ENCODE measurements at places on chromosomes 6 and 20. TPM values are rescaled to one million over a fixed set of nuclear protein-coding genes. Genes with fewer than 3 reads are reported as not detected.

DNA sequence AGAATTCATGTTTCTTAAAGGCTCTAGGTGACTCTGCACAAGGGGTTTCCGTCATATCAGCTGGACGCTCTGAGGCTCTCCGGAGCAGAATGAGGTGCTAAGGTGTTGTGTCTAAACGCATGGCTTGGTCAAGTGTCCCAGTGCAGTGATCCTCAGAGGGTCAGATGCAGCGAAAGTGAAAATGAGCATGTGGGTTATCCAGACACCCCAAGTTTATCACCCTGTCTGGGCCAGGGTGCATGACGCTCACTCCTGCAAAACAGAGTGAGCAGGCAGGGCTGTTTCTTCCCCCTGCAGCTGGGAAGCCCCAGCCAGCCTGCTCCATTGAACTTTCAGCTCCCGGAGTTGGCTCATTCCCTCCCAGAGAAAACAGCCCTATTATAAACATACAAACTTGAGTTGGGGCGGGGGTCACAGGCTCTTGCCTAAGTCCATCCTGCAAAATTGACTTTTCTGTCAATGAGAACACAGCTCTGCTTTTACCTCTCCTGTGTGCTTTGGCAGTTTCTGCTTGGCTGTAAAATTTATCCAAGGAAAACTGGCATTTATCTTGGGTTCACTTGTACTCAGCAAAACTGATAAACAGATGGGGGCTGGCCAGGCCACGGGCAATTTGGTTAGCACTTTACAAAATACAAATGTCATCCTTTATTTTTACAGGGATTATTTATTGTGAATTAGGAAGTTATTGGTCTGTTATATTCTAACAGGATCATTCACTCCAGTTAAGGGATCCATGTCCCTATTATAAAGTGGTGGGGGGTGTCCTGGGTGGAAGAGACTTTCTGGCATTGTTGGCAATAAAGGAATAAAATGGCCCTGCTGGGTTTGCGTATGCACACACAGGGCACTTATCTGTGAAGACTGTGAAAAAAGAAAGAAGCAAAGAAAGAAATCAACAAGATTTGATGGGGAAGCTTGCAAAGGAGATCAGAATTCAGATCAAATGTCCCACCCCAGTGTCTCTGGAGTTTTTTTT is 154.9 kb downstream of the FOXA2 start:
- DNase-seq, result no peak

The SRMS gene
- 1.1 TPM for total RNA-seq

DNA sequence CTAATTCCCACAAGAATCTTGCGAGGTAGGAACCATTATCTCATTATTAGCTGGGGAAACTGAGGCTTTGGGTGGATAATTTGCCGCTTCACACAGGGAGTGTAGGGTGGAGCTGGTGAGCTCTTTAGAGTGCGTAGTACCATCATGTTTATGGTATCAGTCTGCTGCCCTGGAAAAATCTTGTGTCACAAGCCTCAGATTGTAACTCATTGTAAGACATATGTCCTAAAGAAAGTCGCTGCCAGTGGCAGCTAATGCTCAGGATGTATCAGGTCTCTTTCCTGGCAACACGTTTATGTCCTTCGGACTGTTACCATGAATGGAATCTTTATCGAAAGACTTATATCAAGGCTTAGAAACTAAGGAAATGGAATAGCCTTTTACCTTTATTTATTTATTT is 1.9 kb downstream of the ZFAND3 start:
- DNase-seq, result no peak

The ZC3H12D gene
- 0.99 TPM for total RNA-seq

DNA sequence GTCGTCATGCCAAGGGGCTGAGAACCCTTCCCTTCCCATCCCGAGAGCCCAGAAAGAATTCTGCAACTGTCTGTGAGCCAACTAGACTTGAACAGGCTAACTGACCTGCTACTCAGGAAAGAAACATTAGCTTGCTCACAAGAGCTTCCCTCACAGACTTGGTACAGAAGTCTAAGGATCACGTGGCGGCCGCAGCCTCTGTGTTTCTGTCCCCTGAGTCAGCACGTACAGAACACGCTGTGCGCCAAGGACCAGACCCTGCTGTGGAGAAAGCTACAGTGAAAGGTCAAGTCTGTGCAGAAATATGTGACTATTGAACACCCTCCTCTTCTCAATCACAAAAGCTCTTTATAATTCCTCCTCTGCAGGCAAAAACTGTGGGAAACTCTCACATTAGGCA is 151.3 kb upstream of the QKI start:
- no peak for DNase-seq

DNA sequence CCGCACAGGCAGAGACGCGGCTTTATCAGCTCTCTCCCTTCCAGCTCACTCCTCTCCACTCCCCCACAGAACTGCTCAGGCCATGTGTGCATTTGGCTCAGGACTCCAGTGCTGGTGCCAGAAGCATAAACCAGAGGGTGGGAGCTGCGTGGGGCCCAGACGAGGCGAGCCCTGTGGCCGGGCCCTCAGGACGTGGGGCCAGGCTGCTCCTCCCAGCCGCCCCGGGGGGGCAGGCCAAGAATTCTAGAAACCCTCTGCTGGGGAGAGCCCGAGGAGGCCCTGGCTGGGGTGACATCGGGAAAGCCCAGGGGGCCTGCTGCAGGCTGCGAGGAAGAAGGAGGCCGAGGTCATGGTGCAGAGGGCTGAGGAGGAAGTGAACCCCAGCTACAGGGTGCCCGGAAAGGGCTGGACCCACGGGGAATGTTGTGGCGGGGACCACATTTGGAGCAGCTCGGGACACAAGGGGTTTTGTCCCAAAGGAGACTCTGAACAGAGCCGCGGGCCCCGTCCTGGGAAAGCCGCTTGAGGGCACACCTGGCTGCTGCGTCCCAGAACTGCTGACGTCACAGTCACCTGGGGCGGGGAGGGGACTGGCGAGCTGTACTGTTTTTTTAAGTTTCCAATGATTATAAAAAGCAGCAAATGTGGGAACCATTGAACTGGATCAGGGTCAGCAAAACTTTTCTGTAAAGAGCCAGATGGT is 107.1 kb downstream of the BANF2 start:
- peak; percentile 92 for DNase-seq

The LRRN4 gene
- total RNA-seq, result 0.20 TPM

- DNase-seq, result no peak
Observed at GRCh38 chr6:118580585-118581419, 32.7 kb downstream of the PLN start.

DNA sequence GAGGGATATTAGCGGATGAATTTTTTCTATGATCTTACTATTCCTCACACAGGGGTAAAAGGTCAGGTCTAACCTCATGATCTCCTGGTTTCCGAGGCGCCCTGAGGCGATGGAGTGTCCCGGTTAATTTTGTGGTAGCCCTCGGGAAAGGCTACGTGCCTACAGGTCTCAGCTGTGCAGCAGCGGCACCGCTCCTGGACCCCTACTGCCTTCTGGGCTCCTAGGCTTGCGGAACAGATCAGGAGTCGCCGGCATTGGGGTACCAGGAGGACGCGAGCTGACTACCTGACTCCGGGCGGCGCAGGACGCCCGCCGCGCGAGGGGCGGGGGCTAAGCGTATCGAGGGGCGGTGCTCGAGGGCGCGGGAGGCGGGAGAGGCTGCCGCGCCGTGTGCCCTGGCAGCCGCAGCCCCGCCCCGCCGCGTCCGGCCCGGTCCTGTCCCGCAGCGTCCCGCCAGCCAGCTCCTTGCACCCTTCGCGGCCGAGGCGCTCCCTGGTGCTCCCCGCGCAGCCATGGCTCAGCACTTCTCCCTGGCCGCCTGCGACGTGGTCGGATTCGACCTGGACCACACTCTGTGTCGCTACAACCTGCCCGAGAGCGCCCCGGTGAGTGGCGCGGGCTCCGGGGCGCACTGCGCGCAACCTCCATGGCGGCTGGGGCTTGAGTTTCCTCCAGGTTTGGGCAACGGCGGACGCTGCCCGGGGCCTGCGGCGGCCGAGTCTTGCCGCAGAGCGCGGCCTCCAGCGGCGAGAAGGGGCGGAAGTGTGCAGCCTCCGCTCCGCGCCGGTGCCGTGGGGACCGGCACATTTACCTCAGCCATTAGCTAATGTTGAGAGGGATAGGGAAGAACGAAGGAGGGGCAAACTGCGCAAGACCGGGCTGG is at the start of gene NT5DC1:
Gene NT5DC1, plus strand, starts transcription at position 435 of the 883 bp plus-strand sequence. Its CDS starts 78 bp downstream, at position 513.
- peak; percentile 43 for DNase-seq

GRCh38 chr20:62821726-62822210 is 4.9 kb downstream of the COL9A3 start:
- no peak for DNase-seq

DNA sequence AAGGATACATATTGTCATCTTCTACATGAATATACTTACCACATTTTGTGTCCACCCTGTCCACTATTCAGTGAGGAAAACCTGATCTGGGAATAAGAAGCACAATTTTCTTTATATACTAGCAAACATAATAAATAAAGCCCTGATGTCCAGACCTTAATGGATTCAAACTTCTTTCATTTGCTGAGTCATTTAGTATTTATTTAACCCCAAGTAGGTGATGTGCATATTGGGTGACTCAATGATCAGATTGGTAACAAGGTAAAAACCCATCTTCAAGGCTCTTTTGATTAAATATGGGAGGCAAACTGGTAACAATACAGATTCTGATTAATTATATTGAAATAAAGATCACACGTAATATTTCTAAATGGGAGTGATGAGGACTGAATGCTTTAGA is 1159.8 kb upstream of the EYS start:
- no peak for DNase-seq

DNA sequence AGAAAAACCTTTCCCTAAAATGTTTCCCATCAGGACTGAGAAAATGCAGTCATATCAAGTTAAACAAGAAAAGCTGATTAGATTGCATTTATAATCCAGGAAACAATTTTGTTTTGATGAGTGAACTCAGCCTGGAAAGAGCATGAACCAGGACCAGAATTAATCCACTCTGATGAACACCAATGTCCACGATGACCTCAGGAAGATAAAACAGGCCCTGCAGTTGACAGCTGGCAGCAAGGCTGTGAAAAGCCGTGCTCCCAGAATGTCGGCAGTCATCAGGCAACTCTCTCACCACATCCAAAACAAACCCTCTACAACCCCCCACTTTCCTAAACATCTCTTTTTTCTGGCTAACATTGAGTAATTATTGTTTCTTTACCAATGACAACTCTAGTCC is 74.0 kb upstream of the PROKR2 start:
- DNase-seq, result no peak

DNA sequence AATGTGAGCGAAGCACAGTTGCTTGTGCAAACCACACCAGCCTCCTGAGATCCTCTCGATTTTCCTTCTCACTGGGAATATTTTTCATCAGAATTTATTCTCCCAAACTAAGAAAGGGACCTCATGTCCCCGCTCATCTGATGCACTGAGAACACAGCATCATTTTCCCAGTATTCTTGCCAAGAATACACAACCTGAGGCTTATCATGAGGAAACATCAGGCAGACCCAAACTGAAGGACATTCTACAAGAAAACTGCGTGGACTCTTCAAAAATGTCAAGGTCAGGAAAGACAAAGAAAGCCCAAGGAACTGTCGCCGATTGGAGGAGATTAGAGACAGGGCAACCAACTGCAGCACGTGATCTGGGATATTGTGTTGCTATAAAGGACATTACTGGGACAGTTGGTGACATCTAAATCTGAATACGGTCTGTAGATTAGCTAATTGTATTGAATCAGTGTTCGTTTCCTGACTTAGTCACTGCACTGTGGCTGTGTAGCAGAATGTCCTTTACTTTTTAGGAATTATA is 72.3 kb downstream of the SNX5 start:
- no peak for DNase-seq

The MOG gene
- not detected for total RNA-seq

GRCh38 chr6:126812010-126812409 is 306.5 kb upstream of the RSPO3 start:
- DNase-seq, result no peak

GRCh38 chr6:168699631-168700295 is 258.8 kb downstream of the SMOC2 start:
- DNase-seq, result peak; percentile 41

DNA sequence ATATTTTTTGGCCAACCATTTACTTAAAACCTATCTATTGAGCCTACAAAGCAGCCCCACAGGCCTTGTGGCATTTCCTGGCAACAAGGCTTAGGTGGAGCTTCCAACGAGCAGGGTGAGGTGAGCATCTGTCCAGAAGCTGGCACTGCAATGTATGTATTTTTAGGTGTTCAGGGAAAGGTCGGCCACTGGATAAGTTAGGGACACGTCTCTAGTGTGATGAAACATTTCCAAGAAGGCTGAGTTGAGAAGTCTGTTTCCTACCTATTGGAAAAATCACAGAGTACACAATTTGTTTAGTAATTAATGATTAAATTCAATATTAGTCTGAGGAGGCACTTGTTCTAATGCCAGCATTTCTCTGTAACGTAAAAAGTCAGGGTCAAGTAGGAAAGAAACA is 17.8 kb upstream of the RCAN2 start:
- DNase-seq, result no peak

- no peak for DNase-seq
Observed at GRCh38 chr6:34729631-34730470, 27.5 kb upstream of the SNRPC start.

The FKBP1C gene
- total RNA-seq, result not detected

The CTAGE9 gene
- not detected for total RNA-seq

DNA sequence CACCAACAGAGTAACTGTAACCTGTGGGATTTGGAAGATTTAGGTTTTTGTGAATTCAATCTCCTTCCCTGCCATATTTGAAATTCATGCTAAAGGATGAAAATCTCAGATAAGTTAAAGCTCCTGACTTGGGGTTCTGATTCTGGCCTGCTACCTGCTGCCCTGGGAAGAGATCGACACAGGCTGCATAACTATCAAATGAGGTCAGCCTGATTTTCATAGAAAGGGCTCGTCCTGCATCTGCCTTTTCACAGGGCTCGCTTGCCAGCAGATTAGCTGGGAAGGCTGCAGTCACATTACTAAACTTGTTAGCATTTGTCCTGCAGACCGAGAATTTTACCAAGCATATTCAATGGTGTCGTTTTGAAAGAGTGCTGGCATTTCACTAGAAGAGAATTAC is 14.6 kb downstream of the GCLC start:
- no peak for DNase-seq

GRCh38 chr6:145809211-145809610 is 5.4 kb downstream of the FBXO30 start:
- no peak for DNase-seq

- DNase-seq, result no peak
Observed at GRCh38 chr20:63562461-63563224, 8.7 kb downstream of the FNDC11 start.

DNA sequence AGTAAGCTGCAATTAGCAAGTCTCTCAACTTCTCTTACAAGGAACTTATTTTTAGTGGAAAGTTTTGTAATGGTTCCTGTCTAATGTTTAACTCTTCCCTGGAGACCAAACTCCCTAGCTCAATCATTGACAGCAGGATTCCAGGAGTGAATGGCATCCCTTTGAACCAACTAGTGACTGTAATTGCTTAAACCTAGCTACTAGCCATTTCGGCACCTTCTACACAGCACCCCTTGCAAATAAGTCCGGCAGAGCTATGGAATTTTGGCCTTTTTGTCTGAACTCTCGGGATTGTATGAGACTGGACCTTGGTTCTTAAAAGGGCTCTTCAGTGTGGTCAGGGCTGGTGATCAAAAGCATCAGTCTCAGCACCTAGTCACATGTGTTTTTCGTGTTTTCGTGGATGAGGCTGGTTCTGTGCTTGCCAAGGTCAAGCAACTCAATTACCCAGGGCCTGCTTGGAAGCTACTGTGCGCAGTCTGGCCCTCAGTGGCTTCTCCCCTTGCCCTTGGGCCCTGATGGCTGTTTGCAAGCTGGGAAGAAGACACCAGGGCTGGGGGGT is 135.3 kb upstream of the NEDD9 start:
- DNase-seq, result no peak

GRCh38 chr6:21149470-21149869 is 444.1 kb upstream of the SOX4 start:
- DNase-seq, result no peak
